Activated naive CD4-positive, alpha-beta T cell treated with anti-CD3 and anti-CD28 coated beads, Interleukin-2, amount 50 U/mL, for 72 hours (primary cell): ENCODE measurements at places on chromosomes 6 and 20. TPM values are rescaled to one million over a fixed set of nuclear protein-coding genes. Genes with fewer than 3 reads are reported as not detected.

The CALHM4 gene
- not detected for total RNA-seq

The SLC22A2 gene
- not detected for total RNA-seq

The SIRPA gene
- 0.12 TPM for total RNA-seq

The SMIM13 gene
- total RNA-seq: 6.3 TPM

The PRDM1 gene
- 7.7 TPM for total RNA-seq

The DPPA5 gene
- not detected for total RNA-seq

The EYS gene
- total RNA-seq: not detected

The OLIG3 gene
- 0.14 TPM for total RNA-seq

The LGSN gene
- total RNA-seq: not detected
